ENCODE measurements at places on chromosomes 7 and 10.
A peak's percentile ranks its signal among the peaks of the same experiment; 100 is the strongest.

DNA sequence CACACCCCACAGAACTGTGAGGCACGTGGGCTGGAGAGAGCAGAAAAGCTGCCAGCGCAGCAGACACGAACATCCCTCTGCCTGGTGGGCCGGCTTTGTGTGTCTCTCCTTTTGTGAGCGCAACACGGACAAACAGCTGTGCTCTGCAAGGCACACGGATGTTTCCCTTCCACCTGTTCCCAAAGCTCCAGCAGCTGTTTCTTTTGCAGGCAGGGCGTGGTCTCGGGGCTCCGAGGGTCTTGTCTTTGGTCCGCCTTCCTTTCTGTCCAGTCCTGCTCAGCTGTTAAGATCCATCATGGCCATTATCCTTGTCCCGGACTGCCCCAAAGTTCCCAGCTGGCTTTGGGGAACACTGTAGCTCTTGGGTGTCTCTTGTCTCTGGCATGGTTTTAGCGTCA lies 32.7 kb upstream of the SH2B2 start:
- DNase-seq: no peak

DNA sequence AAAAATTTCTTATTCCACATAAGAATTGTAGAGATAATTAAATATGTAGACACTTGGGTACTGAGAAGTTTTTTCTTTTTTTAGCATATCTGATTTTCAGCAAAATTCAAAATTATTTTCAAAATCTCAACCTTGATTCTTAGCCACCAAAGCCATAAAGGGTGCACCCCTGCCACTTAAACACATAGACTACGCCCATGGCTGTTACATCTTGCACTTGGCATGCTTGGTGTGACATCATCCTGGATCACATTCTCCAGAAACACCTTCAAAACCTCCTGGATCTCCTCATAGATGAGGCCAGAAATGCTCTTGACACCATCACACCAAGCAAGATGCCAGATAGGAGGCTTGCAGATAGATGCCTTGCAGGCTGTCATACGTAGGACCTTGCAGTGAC lies 89.1 kb upstream of the KLF14 start:
- DNase-seq: no peak

GRCh38 chr10:27547047-27547446 lies 42.9 kb downstream of the RAB18 start:
- DNase-seq: no peak

GRCh38 chr10:72277340-72277995 lies 3.7 kb downstream of the DDIT4 start:
- DNase-seq: no peak

DNA sequence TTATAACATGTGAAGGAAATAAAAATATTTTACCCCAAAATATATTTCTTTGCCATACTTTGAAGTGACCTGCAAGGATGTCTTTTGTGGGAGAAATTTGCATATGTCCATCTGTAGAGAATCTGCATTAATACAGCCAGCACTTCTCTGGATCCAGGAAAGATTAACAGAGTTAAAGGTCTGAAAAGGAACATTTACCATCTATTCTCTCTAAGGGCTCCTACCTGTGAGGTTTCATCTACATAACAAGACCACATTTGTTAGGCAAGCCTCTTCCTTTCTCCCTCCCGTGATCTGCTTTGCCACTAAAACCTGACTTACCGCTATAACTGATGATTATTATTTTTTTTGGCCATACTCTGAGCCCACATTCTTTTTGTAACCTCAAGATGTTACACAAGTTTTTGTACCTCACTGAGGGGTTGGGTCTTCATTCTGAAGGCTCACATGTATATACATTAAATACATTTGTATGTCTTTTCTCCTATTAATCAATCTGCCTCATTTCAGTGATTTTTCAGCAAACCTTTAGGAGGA lies 129.4 kb downstream of the AKR1D1 start:
- DNase-seq: no peak

DNA sequence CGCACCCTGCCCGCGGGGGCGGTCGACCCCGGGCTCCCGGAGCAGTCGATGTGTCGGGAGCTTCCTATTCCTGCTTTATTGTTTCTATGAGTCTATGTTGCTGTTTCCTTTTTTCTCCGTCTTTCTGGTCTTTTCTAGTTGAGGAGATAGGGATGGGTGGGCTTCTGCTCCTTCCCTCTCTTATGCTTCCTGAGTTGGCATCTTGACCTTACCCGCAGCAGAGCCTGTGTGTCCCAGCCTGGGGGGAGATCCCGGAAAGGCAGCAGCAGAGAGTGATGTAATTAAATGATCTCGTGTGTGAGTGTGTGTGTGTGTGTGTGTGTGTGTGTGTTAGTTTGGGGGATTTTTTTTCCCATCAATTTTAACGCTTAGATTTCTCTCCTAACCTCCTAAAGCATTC lies 486 bp upstream of the SORCS1 start:
- DNase-seq: no peak

DNA sequence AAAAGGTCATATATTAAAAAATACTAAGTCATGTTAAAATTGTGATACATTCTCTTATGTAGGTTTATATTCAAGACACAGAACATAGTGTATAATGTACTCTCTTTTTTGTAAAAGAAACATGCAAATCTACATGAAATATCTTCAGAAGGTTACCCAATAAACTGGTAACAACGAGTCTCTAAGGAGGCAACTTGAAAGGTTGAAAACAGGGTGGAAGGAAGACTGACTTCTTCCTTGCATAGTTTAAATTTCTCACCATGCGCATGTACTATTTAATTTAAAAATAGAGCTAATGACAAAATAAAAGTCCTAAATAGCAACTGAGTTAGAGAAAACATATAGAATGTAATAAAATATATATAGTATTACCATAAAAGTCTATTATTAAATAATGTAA lies 132.5 kb downstream of the NT5C2 start:
- no peak for DNase-seq

DNA sequence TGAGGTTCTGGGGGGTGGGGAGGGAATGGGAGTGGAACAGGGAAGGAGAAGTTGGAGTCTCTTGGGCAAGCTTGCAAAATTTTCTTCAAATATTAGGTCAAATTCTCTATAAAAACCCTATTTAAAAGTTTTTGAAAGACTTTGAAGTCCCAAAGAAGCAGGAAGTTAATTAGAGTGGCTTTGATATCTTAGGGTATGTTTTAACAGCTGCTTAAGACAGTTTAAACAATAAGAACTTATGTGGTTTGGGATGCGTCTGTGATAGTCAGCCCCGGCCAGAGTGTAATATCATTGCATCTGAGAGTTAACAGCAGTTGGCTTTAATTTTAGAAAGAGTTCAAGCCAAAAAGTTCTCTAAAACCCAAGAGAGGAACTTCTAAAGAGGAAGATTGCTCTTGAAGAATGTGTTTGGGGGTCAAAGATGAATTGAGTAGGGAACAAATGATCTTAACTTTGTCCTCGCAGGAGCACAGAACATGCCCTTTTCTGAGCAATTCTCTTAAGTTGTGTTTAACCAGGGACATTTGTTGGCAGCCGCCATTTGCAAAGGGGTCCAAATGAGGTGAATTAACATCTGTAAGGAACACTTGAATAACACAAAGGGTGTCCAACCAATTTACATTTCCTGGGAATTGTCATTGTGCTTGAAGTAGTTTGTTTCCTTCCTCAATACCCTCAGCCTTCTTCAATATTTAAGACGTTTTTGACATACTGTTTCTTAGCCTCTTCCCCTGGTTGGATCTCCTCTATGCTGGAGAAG lies 182.4 kb downstream of the PTEN start:
- no peak for DNase-seq

GRCh38 chr10:119449760-119450461 lies 92.6 kb downstream of the RGS10 start:
- no peak for DNase-seq

DNA sequence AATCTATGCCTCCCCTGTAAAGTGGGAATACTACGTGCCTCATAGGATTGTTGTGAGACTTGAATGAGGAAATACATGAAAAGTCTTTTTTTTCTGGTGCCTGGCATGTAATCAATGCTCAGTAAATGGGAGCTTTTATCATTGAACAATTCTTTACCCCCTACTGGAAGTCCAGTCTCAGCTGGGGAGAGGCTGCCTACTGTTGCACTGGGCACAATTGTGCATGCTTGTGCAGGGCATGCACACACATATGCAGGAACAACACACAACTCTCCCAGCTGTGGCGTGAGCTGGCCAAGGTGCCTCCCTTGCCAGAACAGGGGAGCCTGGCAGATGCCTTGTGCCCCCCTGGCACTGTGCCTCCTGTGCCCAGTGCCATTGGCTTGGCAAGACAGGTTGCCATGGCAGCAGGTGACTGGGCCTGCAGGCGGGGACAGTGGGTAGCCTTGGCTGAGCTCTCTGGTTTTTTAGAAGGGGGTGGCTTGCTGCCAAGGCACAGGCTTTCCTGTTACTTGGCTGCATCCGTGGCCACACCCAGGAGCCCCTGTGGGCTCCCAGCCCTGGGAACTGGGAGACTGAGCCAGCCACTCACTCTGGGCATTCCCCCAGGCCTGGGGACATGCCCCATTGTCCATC lies 16.1 kb upstream of the PALD1 start:
- DNase-seq: peak; percentile 91

DNA sequence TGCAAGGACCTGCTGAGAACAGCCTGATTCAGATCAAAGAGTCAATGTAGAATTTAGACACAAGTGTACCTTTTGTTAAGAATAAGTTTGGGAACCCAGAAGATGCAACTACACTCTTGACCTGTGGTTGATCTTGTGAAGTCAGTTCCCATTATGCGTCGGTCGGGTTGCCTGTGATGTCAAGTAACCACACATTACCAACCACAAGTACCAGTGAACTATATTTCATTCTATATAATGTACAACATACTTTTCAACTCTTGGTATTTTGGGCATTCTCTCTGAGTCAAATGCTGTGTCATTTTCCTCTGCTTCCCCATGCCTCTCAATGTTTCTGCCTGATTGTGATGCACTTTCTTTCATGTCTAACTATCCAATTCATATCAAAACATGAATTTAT lies 426.2 kb downstream of the ETV1 start:
- DNase-seq: no peak

Measured in COR-L47 (cell line).